CD14-positive monocyte (primary cell): ENCODE measurements at places on chromosomes 12 and 14. TPM values are rescaled to one million over a fixed set of nuclear protein-coding genes. Genes with fewer than 3 reads are reported as not detected.

INF2 gene
- polyA plus RNA-seq = 23.3 and 26.3 TPM in 2 replicates

CYP27B1 gene
- not detected for polyA plus RNA-seq

DNA sequence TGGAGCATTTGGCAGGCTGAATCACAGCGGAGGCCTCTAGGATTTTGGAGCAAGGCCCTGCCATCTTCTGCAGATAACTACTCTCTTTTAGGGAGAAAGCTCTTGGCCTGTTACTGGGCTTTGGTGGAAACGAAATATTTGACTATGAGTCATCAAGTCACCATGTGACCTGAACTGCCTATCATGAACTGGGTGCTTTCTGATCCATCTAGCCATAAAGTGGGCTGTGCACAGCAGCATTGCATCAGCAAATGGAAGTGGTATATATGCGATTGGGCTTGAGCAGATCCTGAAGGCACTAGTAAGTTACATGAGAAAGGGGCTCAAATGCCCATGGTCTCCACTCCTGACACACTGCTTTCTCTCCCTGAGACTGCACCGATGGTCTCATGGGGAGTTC, 21.1 kb downstream of the GYS2 start:
- H3K36me3 ChIP-seq = no peaks in the 10 kb centered on the region
- H3K27me3 ChIP-seq = no peaks in the 10 kb centered on the region
- no peak overlapping the region for H3K4me3 ChIP-seq
- no peak overlapping the region for H3K27ac ChIP-seq

DNA sequence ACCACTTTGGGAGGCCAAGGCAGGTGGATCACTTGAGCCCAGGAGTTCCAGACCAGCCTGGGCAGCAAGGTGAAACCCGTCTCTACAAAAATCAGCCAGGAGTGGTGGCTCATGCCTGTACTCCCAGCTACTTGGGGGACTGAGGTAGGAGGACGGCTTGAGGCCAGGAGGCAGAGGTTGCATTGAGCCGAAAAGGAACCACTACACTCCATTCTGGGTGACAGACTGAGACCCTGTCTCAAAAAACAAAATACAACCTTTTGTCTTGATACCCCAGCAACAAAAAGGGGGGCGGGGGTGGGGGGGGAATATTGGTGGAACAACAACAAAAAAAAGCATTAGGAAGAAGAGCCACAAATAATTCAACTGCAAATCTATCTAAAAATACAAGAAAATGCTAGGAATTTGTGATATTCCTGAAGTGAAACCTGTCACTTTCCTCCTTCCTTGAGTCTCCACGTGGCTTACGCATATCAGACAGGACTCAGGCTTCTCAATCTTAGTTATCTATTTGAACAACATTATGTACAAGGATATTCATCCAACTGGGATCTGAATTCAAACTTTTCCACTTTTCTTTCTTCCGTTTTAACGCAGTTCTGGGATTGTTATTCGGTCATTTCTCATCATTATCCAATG, 1.3 kb downstream of the R3HDM2 start:
- DNase-seq = no peak
- no peaks in the 10 kb centered on the region for H3K36me3 ChIP-seq
- H3K4me3 ChIP-seq = peak overlapping the region; percentile 44
